ENCODE measurements at places on chromosomes 1 and 21.

GRCh38 chr1:84344286-84344685, 42.8 kb downstream of the SAMD13 start:
- no peak for DNase-seq

DNA sequence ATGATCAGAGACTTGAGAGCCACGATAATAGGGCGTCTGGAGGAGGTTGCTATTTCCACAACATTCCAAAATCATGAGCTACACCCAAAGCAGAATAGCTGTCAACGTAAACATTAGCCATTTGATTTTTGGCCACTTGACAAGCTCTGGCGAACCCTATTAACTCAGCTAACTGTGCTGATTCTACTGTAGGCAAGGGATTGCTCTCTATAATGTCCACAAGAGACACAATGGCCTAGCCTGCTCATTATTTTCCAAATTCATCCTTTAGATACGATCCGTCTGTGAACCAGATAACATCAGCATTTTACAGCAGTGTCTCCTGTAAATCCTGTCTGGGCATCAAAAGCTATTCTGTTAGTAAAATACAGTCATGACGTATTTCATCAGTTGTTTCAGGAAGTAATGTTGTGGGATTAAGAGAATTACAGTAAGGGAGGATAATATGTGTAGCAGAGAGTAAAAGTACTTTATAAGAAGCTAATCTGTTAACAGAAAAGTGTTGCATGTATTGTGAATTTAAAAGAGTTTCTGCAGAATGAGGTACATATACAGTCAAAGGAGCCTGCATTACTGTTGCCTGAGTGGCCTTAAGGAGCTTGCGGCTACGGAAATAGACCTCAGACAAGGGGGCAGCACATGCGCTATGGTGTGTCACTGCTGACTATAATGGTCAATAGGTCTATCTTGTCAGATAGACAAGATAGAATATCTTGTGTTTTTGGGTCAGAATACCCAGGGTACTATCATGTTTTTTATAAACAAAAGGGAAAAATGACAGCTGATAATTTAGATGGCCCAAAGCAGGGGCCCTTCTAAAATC, 44.9 kb upstream of the TINAGL1 start:
- no peak for DNase-seq

DNA sequence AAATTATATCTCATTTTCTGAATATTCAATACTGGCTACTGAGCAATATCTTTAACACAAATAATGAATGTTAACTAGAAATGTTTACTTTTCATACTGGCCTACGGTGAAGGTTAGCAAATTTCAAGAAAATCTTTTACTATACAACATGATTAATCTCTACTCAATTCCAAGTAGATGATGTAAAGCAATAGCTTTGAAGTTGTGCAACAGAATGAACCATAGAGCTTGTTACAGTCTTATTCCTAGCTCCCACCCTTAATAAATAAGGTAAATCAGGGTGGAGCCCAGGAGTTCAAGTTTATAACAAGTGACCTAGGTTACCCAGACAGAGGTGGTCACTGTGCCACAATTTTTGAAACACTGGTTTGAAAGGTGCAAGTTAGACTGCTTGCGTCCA, 1678.1 kb downstream of the KCNT2 start:
- no peak for DNase-seq

GRCh38 chr1:11550664-11551283, 71.8 kb downstream of the DISP3 start:
- DNase-seq: no peak

- no peak for DNase-seq
Measured at GRCh38 chr1:88186911-88187310, 497.2 kb upstream of the PKN2 start.

- no peak for DNase-seq
Measured at GRCh38 chr1:45321444-45321843, 5.3 kb upstream of the HPDL start.

DNA sequence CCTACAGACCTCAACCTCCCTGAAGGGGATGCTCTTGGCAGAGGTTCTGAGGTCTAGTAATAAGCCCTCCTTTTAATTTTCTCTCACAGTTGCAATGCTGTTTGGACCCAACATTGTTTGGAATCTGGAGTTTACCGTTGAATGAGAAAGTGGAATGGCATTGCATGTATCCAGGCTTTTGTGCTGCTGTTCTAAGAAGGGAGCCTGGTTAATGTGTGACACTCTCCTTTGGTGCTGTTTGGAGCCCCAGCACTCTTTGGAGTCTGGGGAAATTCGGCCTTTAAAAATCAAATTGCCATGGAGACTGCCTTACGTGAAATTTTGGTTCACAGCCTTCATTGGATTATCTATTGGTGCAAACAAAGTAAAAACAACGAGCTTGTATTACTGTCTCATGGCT, 23.7 kb upstream of the TMEM61 start:
- DNase-seq: no peak

DNA sequence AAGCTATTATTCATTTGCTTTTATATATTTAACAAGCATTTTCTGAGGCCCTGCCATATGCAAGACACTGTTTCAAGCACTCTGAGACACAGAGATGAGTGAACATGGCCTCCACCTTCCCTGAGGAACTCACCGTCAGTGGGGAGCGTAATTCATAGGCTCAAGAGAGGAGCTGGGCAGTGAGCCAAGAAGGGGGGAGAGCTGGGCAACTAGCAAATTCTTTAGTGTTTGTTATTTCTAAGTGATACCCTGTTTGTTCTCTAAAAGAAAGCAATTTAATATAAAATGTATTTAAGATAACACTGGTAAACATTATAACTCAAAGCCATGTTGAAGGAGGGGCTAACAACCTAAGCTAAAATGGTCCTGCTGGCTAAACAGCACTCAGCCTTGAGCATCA, 119.2 kb upstream of the NGF start:
- DNase-seq: no peak

- DNase-seq: no peak
Measured at GRCh38 chr21:45588871-45589491, 46.7 kb upstream of the SLC19A1 start.

- no peak for DNase-seq
Measured at GRCh38 chr1:75548721-75549480, 62.0 kb downstream of the SLC44A5 start.

DNA sequence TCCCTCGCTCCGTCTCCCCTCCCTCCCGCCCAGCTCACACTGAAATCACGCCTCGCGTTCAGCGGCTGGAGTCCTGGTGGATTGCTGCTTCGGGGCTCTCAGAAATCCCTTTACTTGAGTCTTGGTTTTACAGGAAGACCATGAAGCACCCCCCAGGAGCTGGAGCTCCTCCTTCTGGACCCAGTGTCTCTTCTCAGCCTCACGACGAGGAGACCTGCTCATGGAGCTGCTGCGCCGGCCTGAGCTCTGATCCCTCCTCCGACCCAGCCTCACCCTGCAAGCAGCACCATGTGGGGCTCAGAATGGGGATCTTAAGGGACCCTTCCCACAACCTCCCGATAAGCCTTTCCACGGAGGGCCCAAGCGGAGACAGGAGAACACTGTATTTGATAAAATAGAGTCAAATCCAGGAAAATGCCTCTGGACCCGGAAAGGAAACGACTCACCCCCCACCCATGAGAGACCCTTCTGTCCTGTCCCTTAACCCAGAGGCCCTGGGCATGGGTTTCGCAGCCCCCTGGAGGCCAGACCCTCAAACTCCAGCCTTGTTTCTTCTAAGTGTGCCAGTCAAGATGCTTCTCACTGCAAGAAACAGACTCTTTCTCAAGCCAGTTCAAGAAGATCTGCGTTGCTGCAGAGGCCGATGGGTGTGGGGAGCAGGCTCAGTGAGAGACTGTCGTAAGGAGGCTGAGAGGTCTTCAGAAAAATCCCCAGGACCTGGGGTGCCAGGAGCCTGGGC, 26.1 kb downstream of the PDE9A start:
- no peak for DNase-seq

GRCh38 chr1:89610457-89611011, 22.4 kb upstream of the LRRC8C start:
- DNase-seq: no peak

GRCh38 chr1:2201062-2201461, 6.5 kb upstream of the FAAP20 start:
- no peak for DNase-seq

DNA sequence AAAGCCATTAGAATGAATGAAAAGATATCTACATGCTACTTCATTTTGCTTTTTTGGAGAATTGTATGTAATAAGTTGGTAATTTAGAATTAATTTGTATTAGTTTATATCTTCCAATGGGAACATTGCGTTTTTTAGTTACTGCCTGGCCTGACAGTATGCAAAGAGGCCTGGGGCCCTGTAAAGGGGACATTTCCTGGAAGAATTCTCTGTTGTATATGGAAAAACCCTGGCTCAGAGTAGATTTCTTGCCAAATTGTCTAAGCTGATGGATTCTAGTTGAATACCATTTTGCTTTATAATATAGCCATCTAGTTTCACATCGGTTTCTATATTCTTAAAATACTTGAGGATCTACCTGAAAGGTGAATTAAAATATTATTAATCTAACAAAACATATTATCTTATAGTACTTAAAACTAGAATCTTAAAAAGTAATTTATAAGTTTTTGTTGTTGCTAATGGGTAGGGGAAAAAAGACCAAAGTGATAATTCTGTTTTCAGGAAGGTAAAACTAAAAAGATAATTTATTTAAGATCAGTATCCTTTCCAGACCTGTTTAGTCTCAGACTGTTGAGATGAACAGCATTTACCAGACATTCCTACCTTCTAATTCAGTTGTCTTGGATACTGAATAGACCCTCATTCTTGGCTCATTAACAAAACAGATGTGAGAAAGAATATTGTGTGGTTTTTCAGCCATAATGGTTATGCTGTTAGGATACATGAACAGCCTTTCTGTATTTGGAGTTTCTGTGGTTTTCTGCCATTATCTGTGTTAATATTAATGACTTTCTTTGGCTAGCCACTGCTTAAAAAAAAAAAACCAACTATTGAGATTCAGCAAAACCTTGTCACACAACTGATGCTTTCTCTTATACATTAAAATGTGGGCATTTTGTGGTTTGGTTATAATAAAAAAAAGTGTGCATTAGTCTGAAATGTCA, 4.8 kb downstream of the AGO3 start:
- DNase-seq: no peak

Data from NK-92 treated with Interleukin-12 subunit alpha and Interleukin-12 subunit beta, amount 100 ng/mL, for 24 hours (cell line).